Stimulated activated CD8-positive, alpha-beta memory T cell treated with anti-CD3 and anti-CD28 coated beads, Interleukin-2, amount 100 ng/mL, for 48 hours (primary cell): ENCODE measurements at places on chromosomes 4 and X.

DNA sequence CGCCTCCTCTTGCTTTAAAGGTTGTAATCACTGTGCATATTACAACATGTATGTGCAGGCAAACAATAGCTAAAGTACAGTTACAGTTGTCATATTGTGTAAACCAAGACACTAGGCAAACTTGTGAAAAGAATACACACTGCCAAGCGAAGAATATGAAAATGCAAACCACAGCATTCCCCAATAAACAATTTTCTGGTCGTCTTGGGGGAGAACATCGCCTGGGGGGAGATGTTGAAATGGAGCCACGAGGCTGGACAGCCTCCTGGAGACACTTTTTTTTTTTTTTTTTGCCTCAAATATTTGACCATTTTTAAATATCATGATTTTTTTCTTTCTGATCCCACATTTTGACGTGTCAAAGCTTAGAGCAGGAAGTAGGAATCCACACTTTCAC lies 51.7 kb upstream of the PDLIM3 start:
- no peak for DNase-seq

- no peak for DNase-seq
Measured at GRCh38 chr4:19729886-19730651, 521.6 kb upstream of the SLIT2 start.

DNA sequence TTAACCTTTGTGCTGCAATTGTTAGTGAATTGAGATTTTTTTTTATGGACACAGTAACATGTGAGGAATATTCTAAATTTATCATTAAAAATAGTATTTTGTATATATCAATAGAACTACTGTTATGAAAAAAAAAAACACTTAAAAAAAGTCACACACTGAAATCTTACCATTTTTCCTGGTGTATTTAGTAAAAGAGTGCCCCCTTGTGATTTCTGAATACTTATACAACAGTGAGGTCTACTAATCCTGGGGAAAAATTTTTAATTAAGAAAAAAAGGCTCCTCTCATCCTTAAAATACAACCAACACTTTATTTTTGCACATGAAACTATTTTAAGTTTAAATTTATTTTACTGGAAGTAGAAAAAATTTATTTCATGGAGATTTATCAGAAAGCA lies 56.4 kb upstream of the SPOCK3 start:
- DNase-seq: no peak

DNA sequence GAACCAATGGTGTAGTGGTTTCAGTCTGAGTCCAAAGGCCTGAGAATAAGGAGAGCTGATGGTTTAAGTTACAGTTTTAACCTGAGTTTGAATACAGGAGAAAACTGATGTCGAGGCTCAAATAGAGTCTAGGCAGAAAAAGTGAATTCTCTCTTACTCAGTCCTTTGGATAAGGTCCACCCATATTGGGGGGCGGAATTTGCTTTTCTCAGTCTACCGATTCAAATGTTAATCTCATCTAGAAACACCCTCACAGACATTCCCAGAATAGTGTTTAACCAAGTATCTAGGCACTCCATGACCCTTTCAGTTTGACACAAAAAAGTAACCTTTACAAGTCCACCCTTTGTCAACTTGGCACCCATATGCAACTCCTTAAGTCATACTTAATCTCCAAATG lies 216.0 kb downstream of the GRID2 start:
- no peak for DNase-seq

DNA sequence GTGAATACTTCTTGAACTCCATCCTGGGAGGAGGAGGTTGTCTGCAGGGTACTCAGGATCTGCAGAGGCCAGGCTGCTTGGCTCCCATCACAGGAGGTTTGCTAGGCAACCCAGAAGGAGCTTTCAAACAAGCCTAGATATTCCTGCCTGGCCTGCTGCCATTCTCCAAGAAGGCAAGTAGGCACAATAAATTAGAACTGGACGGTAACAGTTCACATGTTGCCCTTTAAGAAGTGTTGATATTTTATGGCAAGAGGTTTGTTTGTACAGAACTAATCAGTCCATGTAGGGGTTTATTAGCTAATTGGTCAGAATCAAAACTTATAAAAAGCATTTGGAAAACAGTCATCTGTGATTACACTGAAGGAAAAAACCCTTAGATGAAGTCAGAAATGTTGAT lies 39.3 kb downstream of the SYNPO2 start:
- no peak for DNase-seq

GRCh38 chr4:172813359-172813923 lies 355.2 kb upstream of the GALNT7 start:
- DNase-seq: no peak

- DNase-seq: no peak
Measured at GRCh38 chr4:116092961-116093360, 979.5 kb upstream of the NDST4 start.

- DNase-seq: no peak
Measured at GRCh38 chr4:28391877-28392276, 1531.2 kb downstream of the STIM2 start.

- DNase-seq: no peak
Measured at GRCh38 chr4:65393078-65393477, 277.2 kb downstream of the EPHA5 start.

GRCh38 chr4:167966143-167966542 lies 126.2 kb upstream of the ANXA10 start:
- no peak for DNase-seq

- no peak for DNase-seq
Measured at GRCh38 chr4:189021831-189022230, 882.6 kb downstream of the TRIML1 start.

GRCh38 chr4:80486603-80487002 lies 151.1 kb downstream of the CFAP299 start:
- DNase-seq: no peak

DNA sequence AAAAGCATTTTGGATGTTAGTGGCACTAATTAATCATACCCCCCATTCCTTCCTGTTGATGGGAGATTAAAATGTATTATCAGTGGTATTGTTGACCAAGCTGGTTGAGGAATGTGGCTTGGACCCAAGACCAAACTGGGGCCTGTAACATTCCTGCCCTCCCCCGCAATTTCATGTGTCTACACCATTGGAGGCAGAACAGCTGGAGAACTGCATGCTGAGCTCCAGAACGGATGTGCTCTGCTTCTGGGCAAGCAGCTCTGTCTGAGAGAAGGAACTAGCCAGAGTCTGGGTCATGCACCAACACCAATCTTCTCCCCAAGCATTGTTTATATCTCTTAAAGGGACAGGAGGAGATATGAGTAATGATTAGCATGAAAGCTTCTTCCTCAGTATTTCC lies 185.5 kb downstream of the CEP135 start:
- no peak for DNase-seq

GRCh38 chr4:85717351-85717750 lies 242.4 kb downstream of the ARHGAP24 start:
- no peak for DNase-seq

GRCh38 chr4:6087669-6088341 lies 69.6 kb upstream of the C4orf50 start:
- no peak for DNase-seq

GRCh38 chrX:120358737-120359456 lies 3.0 kb upstream of the ATP1B4 start:
- peak; percentile 21 for DNase-seq

DNA sequence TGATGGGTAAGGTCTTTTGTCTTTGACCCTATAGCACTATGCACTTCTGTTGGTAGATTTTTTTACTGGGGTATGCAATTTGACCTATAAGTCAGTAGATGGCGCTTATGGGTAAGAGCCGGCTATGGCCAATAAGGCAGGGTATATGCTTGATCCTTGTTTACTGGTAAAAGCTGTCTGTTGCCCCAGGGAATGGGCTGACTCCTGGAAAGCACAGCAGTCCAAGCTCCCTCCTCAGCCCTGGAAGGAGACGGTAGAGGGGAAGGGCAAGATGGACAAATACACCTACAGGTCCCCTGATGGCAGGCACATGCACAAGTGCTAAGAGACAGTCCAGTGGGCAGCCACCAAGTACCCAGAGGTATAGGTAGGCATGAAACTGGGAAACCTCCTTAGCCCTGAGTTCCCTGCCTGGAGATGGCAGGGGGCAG lies 63.7 kb downstream of the ADAMTS3 start:
- DNase-seq: no peak

- DNase-seq: no peak
Measured at GRCh38 chrX:150012647-150013381, 74.5 kb upstream of the EOLA2 start.

- no peak for DNase-seq
Measured at GRCh38 chr4:2288051-2288541, 26.2 kb upstream of the MXD4 start.

GRCh38 chrX:15350329-15350996 lies 15.1 kb upstream of the PIGA start:
- no peak for DNase-seq

DNA sequence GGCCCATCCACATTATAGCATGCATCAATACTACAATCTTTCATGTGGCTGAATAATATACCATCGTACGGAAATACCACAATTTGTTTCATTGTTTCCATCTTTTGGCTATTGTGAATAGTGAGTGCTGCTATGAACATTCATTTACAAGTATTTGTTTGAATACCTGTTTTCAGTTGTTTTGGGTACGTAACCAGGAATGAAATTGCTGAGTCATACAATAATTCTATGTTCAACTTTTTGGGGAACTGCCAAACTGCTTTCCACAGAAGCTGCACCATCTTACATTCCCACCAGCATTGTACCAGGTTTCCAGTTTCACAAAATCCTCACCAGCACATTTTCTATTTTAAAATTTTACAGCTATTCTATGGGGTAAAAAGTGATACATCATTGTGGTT lies 28.5 kb upstream of the MANBA start:
- DNase-seq: no peak

DNA sequence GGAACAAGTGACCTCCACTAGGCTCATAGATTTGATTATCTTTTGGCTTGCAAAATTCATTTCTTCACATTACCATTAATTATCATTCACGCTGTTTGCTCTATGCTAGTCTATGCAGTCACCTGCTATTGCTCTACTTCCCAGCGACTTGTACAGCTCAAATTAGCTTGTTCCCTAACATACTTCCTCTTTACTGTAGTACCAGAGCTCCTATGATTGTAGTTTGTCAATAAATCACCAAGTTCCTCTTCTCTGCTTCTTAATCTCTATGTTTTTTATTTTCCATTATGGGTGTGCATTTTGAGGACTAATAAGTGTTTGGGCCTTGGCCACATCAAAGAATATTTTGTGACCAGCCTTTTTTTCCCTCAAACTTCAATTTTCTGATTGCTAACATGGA lies 6.2 kb upstream of the GSPT2 start:
- DNase-seq: no peak

DNA sequence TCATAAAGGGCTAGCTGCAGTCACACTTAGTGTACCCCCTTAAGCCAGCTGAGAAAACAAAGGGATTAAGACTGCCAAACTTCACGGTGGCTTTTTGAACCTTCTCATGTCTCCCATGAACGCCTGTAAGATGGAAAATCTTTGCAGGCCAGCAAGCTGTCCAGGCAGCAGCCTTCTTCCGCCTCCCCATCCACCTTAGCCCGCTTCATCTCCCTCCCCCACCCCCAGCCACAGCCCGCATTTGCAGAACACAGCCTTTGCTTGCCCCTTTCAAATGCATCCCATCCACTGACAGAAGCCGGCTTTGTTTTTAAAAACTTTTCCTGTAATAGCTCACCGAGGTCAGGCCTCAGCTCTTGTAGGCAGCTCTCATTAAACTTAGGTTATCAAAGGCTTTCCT lies 113.8 kb upstream of the FAM9B start:
- no peak for DNase-seq

DNA sequence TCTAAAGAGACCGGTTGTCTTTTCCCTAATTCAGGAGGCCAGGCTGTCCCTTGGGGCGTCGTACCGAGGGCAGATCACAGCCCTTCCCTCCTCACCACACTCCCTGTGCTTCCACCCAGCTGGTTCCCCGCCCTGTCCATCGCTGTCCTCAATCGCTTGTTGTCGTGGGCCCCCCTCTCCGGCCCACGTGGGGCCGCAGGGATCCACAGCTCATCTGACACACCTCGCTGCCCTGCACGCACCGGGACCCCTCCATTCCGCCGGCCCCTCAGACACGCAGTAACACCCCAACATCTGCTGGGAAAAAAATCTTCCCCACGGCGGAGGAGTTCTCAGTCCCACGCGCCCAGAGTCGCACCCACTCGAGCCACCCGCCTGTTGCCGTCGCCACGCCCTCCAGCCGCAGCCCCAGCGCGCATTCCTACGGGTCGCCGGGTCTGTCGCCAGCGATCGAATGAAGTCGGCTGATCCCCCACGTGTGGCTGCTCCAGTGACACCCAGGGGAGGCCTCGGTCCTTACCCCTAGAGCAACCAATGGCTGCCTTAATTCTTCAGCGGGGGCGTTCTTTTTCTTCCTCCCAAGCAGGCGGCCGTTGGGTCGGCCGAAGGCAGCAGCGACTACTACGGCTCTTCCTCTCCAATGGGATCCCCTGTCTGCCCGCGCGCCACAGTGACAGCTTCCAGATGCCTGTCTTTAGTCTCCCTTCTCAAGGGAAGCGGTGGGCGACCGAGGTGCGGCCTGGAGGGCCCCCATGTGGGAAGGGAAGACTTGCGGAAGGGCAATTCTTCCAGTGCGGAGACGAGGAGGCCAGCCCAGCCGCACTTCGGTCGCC lies 893 bp upstream of the SEPTIN11 start:
- peak; percentile 41 for DNase-seq
